ENCODE measurements at places on chromosomes 5 and 9. TPM values are rescaled to one million over a fixed set of nuclear protein-coding genes. Genes with fewer than 3 reads are reported as not detected.
A peak's percentile ranks its signal among the peaks of the same experiment; 100 is the strongest.

DNA sequence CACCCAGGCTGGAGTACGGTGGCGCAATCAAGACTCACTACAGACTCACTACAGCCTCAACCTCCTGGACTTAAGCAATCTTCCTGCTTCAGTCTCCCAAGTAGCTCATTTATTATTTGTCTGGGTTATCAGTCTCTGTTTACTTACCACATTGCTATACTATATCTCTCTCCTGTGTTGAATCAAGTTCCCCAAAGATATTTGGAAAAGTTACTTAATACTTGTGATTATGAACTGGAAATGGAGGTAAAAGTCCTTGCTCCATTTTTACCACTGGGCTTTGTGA is 55.6 kb downstream of the ANGPTL2 start:
- no peak for DNase-seq

DNA sequence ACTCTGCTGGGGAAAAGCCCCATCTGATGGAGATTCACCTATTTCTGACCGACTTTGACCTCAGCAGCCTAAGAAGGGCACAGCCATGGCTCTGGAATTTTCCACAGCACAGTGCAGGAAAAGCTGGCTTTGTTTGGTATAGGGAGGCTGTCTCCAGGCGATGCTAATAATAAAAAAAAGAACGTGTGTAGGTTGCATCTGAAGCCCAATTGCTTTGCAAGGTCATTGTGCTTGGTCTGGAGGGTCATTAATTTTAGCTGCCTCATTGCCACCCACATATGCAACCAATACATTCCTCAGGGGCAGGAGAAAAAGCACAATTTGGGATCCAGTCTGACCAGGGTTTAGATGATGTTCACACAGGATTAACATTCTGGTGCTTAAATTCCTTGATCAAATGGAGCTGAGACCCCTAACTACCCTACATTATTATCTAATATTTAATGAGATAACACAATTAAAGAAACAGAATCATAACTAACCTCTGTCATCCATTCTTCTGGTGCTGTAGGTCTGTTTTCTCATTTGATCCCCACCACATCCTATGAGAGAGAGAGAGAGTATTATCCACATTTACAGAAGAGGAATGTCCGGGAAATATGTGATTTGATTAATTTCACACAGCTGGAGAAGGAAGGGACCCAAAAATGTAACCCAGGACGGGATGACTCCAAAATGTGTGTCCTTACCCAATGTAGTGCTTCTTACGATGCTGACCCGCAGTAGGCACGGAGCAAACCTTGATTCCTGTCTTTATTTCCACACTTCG is 175.9 kb downstream of the RFK start:
- no peak for DNase-seq

GRCh38 chr9:131677049-131677443 is 62.8 kb downstream of the RAPGEF1 start:
- no peak for DNase-seq

MLANA gene
- not detected for total RNA-seq

GRCh38 chr5:151029179-151030055 is 9.0 kb downstream of the GPX3 start:
- DNase-seq = no peak

GRCh38 chr5:142674531-142675469 is 11.1 kb downstream of the FGF1 start:
- peak; percentile 59 for DNase-seq

GRCh38 chr9:77661566-77662085 is 13.5 kb upstream of the GNA14 start:
- no peak for DNase-seq

DNA sequence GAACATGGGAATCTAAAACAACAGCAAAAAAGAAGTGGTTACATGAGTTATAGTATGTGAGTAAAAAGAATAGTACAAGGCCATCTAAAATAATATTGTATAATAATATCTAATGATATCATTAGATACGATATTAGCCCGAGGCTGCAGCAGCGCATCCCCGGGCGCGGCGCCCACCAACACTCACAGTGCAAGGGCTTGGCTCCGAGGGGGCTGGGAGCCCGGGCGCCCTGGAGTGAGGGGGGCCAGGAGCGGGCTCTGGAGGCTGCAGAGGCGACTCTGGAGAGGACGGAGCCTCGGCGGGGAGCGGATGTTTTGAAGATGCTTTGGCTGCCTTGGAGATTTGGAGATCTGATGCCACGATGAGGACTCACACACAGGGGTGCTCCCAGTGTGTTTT is 68.1 kb upstream of the TMEM252 start:
- no peak for DNase-seq

- no peak for DNase-seq
These were observed 146.2 kb downstream of the SEMA6A start for GRCh38 chr5:116428413-116428812.

CNTNAP3B gene
- total RNA-seq = 80.4 TPM

- no peak for DNase-seq
These were observed 182.2 kb downstream of the KCTD16 start for GRCh38 chr5:144352732-144353317.

GRCh38 chr5:128196791-128197190 is 113.2 kb downstream of the SLC12A2 start:
- no peak for DNase-seq

- no peak for DNase-seq
These were observed 142.4 kb upstream of the ERCC6L2 start for GRCh38 chr9:95732802-95733688.

DNA sequence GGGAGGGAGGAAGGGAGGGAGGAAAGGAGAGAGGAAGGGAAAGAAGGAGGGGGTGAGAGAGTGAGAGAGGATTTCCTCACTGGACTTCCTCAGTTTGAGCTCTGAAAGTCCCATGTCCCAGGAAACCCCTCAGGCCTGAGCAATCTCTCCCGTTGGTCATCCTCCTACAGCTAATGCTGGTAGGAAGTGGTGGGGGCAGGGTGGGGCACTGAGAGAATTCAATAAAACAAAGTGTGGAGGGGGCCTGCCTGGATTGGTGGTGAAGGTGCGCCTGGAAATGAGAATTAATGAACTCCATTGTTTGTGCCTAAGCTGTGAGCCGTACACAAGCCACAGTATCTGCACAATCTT is 195.0 kb downstream of the RGS3 start:
- no peak for DNase-seq

GRCh38 chr5:68375540-68375939 is 160.0 kb downstream of the PIK3R1 start:
- no peak for DNase-seq

PCDHB4 gene
- total RNA-seq = 0.21 TPM

TPPP gene
- 0.07 TPM for total RNA-seq

GRCh38 chr9:8337834-8338766 is 538.5 kb upstream of the DMAC1 start:
- DNase-seq = peak; percentile 82

All from endothelial cell of umbilical vein (primary cell).